Mesothelial cell of epicardium (in vitro differentiated cells): ENCODE measurements at places on chromosomes 6 and 20. TPM values are rescaled to one million over a fixed set of nuclear protein-coding genes. Genes with fewer than 3 reads are reported as not detected.

The MYL9 gene
- total RNA-seq = 235 to 248 TPM (median 238 TPM) in 3 replicates

DNA sequence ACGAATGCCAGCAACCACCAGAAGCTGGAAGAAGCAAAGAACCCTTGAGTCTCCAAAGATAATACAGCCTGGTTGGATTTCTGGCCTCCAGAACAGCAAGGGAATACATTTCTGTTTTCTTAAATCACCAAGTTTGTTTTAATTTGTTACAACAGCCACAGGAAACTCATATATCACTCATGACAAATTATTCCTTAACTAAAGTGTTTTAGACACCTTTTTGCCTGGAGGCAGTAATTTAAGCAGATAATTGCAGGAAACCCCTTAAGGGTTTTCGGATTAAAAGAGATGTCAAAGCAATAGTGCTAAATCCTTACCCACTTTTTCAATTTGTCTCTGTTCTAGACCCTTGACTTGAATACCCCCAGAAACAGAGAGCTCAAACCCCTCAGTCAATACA, 1050.0 kb downstream of the EPHA7 start:
- DNase-seq = no peak

- DNase-seq = no peak
These were observed 6.8 kb downstream of the THEMIS start for GRCh38 chr6:127894051-127894450.

The WFDC5 gene
- not detected in 3 replicates for total RNA-seq

The CST5 gene
- total RNA-seq = not detected in 3 replicates

- DNase-seq = no peak
These were observed 209.1 kb upstream of the JARID2 start for GRCh38 chr6:15036690-15037245.

The VWA7 gene
- total RNA-seq = 1.5 to 1.8 TPM (median 1.6 TPM) in 3 replicates

GRCh38 chr20:8518878-8519277, 386.8 kb downstream of the PLCB1 start:
- no peak for DNase-seq

DNA sequence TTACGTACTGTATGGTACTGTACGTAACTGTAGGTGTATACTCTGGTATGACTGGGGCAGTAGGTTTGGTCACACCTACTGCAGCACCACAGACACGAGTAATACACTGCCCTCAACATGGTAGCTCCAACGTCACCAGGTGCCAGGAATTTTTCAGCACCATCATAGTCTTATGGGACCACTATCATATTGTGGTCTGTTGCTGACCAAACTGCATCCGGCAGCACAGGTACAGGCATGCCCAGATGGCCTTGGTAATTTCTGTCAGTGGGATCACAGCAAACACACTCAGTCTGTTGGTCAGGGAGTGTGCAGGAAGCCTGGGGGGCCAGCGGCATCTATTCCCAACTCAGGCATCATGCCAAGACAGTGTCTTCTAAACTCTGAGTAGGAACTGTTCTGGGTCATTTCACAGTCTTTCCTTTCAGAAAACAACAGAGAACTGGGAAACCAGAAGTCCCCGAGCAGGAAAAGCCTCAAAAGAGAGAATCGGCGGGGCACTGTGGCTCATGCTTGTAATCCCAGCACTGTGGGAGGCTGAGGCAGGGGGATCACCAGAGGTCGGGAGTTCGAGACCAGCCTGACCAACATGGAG, 5.8 kb downstream of the YTHDF1 start:
- no peak for DNase-seq

GRCh38 chr20:52760791-52761190, 211.4 kb upstream of the TSHZ2 start:
- no peak for DNase-seq

GRCh38 chr6:52191824-52192223, 5.6 kb downstream of the IL17A start:
- DNase-seq = no peak
